ENCODE measurements at places on chromosomes 11 and 22.

GRCh38 chr22:20584872-20585638, 77.6 kb downstream of the MED15 start:
- DNase-seq, result no peak

DNA sequence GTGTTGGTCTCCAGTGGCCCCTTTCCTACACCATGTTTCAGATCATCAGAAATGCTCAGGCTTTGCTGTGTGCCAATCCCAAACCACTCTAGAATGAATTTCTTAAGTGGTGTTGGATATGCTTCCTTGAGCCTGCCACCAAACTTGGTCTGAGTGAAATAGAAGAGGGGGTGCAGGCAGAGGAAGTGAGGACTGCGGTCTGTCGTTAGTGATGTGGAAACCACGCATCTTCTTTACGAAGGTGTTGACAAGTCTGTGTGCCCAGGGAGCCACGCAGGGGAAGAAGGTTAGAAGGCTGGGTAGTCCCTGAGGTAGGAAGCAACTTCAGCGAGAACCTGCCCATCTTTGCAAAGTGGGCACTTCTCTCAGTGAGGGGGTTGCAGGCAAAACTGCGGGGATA, 187.4 kb upstream of the NAV2 start:
- DNase-seq, result no peak

GRCh38 chr11:96001037-96001436, 77.1 kb upstream of the MTMR2 start:
- peak; percentile 91 for DNase-seq

GRCh38 chr11:109374441-109374840, 47.5 kb upstream of the C11orf87 start:
- no peak for DNase-seq

DNA sequence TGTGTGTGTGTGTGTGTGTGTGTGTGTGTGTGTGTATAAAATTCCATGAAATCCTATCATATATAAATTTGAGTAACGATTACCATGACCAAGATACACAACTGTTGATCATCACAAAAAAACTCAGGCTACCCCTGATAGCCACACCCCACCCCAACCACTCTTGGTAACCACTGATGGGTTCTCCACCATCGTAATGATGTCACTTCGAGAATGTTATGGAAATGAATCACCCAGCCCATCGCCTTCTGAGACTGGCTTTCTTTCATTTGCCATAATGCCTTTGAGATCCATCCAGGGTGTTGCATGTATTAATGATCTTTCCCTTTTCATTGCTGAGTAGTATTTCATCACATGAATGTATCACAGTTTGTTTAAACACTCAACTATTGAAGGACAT, 496.0 kb downstream of the MIAT start:
- no peak for DNase-seq

DNA sequence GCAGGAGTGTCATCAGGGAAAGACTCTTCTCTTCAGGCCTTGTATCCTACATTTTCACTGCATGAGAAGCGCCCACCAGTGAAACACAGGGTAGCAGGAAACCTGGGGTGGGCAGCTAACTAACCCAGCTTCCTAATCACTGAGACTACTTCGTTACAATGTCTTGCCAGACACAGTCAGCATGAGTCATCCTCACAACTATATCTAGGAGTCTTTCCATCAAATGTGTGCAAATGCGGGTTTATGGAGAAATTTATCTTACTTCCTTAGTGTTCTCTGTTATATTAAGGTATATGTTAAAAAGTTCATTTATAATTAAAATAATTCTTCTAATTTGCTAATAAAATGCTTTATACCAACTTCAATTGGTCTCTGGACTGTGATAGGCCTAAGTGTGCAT, 79.9 kb upstream of the RAB1B start:
- no peak for DNase-seq

DNA sequence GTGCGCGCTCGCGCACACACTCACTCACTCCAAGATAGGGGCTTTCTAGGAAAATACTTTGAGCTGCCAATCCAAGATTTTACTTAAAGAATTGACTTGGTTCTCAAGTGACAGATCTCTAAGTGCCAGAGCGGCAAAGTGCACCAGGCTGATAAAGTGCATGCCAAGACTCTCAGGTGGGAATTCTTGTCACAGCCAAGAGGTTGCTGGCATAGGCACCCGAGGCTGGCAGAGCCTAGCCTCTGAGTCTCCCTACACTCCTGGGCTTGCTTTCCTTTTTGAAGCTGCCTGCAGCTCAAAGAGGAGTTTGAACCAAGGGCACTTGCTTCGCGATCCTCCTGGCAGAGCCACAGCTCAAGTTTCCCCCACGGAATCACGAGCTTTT, 2.5 kb upstream of the ADM start:
- DNase-seq, result no peak

GRCh38 chr22:46022881-46023512, 46.0 kb upstream of the WNT7B start:
- no peak for DNase-seq

DNA sequence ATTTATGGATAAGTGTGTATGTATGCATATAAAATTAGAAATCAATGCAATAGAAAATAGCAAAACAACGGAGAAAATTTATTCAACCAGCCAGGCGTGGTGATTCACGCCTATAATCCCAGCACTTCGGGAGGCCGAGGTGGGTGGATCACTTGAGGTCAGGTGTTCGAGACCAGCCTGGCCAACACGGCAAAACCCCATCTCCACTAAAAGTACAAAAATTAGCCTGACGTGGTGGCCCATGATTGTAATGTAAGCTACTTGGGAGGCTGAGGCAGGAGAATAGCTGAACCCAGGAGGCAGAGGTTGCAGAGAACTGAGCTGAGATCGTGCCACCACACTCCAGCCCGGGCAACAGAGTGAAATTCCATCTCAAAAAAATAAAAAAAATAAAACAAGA, 5.5 kb downstream of the KRTAP5-6 start:
- DNase-seq, result peak; percentile 6

GRCh38 chr11:35153280-35153679, 14.3 kb downstream of the CD44 start:
- DNase-seq, result no peak

DNA sequence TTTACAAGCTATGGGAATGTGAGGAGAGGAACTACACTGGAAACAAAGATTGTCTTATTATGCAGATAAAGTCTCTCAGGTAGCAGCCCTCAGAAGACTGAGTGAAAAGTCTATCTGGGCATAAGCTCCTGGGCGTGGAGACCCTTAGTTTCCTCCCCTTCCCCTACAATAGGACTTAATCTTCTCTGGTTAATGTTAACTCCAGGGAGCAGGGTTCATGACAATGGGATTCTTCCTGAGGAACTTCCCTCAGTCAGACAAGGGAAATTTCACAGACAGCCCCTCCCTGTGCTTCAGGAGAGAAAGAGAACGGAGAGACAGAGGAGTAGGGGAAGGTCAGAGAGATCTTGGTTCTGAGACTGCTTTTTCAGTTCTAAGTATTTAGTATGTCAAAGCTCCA, 1428.6 kb downstream of the LRRC4C start:
- DNase-seq, result no peak

DNA sequence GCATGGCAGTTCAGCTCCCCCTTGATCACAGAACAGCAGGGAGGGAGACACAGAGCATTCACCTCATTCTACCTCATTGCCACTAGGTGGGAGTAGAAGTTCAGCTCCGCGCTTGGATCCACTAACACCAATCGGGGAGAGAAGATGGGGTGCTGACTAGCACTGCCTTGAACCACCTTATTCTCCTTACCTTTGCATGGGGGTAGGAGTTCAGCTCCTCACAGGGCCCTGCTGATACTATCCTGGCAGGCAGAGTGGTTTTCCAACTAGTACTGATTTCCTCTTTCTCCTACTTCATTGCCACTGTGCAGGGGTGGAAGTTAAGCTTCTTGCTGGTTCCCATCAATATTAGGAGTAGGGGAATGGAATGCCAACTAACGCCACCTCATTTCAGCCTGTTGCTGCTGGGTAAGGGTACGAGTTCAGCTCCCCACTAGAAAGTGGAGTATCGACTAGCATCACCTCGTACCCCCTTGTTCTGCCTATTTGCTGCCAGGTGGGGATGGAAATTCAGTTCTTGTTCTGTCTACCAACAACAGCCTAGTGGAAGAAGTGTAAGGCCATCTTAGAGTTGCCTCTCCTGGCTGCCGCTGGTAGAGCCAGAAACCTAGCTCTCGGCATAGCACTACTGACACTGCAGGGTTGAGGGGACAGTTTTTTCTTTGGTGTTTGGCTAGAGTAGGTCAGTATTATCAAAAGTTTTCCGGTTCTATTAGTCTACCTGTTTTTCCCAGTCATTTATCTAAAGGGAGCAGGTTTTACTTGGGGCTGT, 550.9 kb upstream of the CCDC90B start:
- DNase-seq, result no peak

DNA sequence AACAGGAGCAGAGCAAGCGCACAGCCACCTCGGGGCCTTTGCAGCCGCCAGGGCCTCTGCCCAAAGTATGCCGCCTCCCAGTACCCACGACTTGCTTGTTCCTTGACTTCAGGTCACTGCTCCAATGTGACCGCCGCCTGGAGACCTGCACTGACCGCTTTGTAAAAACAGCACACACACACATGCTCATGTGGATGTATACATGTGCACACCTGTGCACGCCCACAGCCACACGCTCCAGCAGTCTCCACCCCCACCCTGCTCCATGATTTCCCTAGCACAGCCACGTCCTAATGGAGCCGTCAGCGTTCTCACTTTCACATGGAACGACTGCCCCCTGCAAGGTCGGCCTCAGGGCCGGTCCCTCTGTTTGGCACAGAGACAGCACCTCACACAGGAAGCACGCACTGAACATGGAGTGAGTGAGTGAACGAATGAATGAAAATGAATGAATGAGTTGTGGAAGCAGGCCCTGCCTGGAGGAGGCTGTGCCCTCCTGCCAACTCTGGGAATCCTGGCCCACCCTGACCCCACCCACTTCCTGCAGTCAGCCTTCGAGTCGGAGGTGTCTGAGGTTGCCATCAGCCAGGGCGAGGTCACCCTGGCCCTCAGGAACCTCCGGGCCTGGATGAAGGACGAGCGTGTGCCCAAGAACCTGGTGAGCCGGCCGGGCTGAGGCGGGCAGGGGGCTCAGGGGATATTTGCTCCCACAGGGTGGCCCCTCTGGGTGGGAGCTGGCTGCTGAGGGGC, 8.0 kb downstream of the ALDH3B1 start:
- no peak for DNase-seq

GRCh38 chr11:117096201-117096991, 1.8 kb downstream of the SIK3 start:
- peak; percentile 67 for DNase-seq

- no peak for DNase-seq
Measured at GRCh38 chr11:28009996-28010395, 98.0 kb downstream of the KIF18A start.

DNA sequence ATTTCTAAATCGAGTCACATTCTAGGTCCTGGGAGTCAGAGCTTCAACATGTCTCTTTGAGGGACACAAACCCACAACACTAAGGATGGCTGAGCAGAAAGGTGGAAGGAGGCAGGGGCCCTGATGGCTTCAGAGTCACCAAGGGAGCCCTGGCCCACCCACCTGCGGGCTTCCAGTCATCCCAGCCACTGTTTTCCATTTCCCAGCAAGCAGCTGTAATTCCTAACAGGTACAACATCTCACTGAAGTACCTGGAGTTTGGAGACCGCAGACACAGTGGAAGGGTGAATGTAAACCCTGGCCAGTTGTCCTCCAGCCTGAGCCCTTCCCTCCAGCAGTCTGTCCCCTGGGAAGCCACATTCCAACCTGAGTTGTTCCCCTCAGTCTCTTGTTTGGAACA, 562.8 kb downstream of the TBC1D22A start:
- no peak for DNase-seq

DNA sequence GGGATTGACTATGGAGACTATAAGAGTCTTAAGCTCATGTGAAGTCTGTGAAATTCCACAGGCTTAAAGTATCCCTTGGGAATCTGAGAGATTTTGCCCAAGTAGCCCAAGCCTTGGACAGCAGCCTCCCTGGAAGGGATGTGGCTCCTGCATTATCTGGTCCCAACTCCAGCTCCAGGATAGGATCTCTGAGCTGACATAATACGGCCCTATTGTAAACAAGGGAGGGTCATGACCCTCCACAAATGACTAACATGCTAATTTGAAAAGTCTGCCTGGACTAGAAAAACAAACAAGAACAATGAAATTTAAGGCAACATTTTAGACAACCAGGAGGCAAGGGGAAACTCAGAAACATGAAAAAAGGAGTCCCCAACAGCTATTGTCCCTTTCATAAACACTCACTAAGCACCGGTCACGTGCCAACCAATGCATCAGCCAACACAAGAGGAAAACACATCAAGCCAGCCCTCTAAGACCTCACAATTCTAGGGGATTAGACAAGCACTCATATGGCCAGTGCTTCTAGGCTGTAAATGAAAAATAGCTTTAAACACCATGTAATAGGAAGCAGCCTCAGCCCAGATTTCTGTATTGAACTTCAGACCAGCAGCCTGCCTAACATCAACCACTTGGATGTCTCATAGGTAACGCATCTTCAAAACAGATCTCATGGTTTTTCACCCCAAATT, 101.2 kb upstream of the TIMP3 start:
- DNase-seq, result no peak

DNA sequence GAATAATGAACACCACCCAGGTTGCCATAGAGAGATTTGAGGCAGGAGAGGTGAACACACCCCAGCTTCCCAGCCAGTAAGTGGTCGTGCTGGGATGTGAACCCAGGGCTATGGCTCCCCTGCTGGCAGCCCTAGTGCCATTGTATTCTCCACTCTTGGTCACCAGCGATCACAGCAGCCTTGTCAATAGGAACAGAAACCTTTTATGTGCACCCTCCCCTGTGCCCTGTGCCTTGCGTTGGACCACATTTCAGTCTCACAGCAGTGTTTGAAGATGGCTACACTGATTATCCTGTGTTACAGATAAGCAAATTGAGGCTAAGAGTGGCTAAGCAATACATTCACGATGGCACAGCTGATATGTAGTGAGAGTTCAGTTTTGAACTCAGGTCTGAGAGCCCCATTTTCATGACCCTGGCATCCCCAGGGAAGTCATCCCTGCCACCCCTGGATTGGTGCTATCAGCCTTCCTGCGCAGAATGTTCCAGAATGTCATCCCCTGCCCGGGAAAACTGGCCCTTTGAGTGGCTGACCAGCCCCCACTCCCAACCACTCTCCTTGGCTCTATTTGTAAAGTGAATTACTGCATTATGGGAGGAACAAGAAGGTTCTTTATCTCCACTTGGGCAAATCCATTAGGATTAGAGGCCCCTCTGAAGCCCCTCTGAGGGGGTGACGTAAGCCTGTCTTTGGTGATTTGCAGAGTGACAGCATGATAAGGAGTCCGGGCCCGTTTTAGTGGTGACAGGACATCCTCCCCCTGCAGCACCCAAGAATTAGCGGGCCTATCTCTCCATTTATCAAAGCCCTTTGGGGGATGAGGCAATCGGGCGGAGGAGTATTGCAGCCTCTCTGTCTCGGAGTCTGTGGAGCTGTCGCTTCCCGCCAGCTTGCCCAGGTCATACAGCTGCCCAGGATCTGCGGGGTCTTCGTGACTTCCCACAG, 30.9 kb downstream of the SMIM38 start:
- no peak for DNase-seq

GRCh38 chr11:34886609-34887008, 29.6 kb downstream of the APIP start:
- no peak for DNase-seq

Data from suprapubic skin (tissue), 4 donors.